ENCODE measurements at places on chromosomes 7 and 10. TPM values are rescaled to one million over a fixed set of nuclear protein-coding genes. Genes with fewer than 3 reads are reported as not detected.

The CLCN1 gene
- not detected for total RNA-seq

The SSMEM1 gene
- total RNA-seq = not detected

The BICC1 gene
- not detected for total RNA-seq

The FEZF1 gene
- total RNA-seq = not detected

The CAV1 gene
- total RNA-seq = 1.8 TPM

The NAMPT gene
- 417 TPM for total RNA-seq

The IKZF1 gene
- 324 TPM for total RNA-seq

The TWNK gene
- 41.1 TPM for total RNA-seq

The DPYSL4 gene
- 24.1 TPM for total RNA-seq

The TMEM229A gene
- not detected for total RNA-seq

The RAB19 gene
- total RNA-seq = 23.9 TPM

The MYH16 gene
- not detected for total RNA-seq

The GTF2IRD1 gene
- total RNA-seq = 0.96 TPM

The TAF5 gene
- total RNA-seq = 11.0 TPM

The NOS3 gene
- 12.2 TPM for total RNA-seq

The MAT1A gene
- total RNA-seq = not detected

The FOXI2 gene
- total RNA-seq = not detected

The PALD1 gene
- total RNA-seq = 0.83 TPM

The NAPEPLD gene
- total RNA-seq = 8.1 TPM

The TBXAS1 gene
- 3.1 TPM for total RNA-seq

The CYP26C1 gene
- not detected for total RNA-seq

The HKDC1 gene
- 0.05 TPM for total RNA-seq

The ANKRD16 gene
- 11.3 TPM for total RNA-seq

The TMEM273 gene
- 16.2 TPM for total RNA-seq

The SPDYE1 gene
- total RNA-seq = not detected

The RASSF4 gene
- total RNA-seq = 1.3 TPM

The FAM131B gene
- total RNA-seq = 0.54 TPM

The ELFN1 gene
- total RNA-seq = not detected

The PITX3 gene
- 0.17 TPM for total RNA-seq

The PNLIPRP2 gene
- not detected for total RNA-seq

The ANKRD2 gene
- total RNA-seq = not detected

Measured in activated T-helper 1 cell treated with anti-CD3 and anti-CD28 coated beads, Interleukin-12 subunit alpha, Interleukin-12 subunit beta, Interleukin-2, Interleukin-4 antibody, amounts not matched to agents 30 ng/mL and 10 ng/mL and 1 ng/mL, durations not matched to agents 14 hours and 24 hours and 36 hours (primary cell).